Choroid plexus epithelial cell (primary cell): ENCODE measurements at places on chromosomes 5 and 9.
A peak's percentile ranks its signal among the peaks of the same experiment; 100 is the strongest.

GRCh38 chr5:132064738-132065331 is 4.4 kb downstream of the IL3 start:
- DNase-seq, result peak; percentile 78

- no peak for DNase-seq
Measured at GRCh38 chr9:94779031-94779430, 52.5 kb downstream of the AOPEP start.

DNA sequence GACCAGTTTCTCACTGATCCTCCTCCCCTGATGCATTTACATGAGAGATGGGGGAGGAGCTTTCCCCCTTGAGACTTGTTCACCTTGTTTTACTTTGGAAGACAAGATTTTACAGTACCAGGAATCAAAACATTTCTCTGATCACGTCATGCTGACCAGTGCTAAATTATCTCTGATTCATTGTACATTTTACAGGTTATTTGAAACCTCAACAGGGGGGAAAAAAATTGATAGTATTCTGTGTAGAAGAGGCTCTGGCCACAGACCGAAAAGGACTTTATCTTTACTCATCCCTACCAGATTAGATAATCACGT is 133.9 kb downstream of the GRIA1 start:
- no peak for DNase-seq

- DNase-seq, result peak; percentile 61
Measured at GRCh38 chr9:16794871-16795639, 75.4 kb downstream of the BNC2 start.

GRCh38 chr9:96487949-96488348 is 38.0 kb downstream of the HABP4 start:
- peak; percentile 84 for DNase-seq

DNA sequence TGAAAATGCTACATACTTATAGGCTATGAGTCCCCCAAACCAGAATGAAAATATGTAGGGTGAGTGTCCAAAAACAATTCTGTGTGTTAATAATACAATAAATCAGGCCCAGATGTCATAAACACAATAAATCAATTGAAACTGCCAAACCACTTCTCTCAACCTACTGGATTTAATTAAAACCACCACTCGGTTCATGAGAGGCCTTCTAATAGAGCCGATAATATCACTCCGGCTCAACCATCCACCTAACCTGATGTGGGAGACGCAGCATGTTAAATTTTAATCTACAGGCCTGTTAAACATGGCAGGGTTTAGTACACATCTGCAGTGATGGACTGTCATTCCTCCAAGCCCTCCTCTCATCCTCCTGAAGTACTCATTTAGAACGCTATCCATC is 734.5 kb upstream of the ZNF608 start:
- DNase-seq, result no peak

DNA sequence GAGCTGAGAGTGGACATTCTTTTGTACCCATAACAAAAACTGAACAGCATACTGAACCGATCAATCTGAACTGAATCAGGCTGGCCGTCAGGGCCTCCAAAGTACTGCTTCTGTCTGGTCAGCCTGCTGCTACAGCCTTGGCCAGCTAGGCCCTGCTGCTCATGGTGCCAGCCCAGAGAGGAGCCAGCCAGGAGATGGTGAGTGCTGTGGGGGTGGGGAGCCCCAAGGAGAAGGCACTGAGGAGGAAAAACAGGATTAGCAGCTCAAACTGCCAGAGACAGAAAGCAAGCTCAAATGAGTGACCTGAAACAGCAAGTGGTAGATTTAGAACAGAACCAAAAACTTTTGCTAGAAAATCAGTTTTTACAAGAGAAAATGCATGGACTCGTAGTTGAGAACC is 23.9 kb downstream of the SRP19 start:
- DNase-seq, result no peak

DNA sequence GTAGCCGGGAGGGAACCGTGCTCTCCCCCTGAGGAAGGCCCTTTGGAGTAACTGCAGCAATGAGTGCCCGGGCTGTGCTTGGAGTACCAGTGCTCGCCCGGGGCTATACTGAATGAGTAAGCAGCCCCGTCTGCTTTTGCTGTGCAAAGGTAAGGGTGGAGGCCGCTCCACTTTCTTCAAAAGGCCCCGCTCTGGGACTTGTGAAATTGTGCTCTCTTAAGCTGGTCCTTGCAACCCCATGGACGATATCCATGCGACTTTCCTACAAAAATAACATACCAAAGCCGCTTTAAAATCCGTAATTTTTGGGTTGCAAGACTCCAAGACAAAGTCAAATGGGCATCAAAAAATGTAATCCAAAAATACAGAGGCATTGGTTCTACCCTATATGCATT is 578 bp upstream of the TNFAIP8 start:
- no peak for DNase-seq

DNA sequence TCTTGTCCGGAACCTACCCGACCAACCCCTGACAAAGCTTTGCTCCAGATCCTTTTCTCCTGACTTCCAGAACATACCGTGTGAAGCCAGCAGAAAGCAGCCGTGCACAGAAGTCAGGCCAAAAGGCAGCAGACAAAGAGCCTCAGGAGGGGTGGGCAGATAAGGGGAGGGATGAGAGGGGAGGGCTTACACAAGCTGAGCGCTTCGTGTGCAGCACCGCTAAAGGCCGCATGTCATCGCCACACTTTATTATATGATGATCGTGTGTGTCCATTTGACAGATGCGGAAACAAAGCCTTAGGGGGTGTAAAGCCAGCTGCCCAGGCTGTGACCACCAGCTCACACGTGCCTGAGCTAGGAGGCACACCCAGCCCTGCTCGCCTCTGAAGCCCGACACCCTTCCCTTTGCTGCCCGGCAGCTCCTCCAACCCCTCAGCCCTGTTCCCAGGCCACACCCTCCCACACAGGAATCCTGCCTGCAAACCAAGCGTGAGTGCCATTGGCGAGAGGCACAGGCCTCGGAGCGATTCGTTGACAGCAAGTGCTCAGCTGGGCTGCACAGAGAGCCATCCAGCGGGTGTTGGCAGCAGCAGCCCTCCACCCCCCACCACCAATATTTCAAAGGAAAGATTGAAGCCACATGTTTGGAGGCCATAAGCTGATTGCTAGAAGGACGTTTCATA is 170.5 kb upstream of the SMIM23 start:
- no peak for DNase-seq

- DNase-seq, result no peak
Measured at GRCh38 chr5:160420331-160420610, 1.4 kb upstream of the PTTG1 start.

DNA sequence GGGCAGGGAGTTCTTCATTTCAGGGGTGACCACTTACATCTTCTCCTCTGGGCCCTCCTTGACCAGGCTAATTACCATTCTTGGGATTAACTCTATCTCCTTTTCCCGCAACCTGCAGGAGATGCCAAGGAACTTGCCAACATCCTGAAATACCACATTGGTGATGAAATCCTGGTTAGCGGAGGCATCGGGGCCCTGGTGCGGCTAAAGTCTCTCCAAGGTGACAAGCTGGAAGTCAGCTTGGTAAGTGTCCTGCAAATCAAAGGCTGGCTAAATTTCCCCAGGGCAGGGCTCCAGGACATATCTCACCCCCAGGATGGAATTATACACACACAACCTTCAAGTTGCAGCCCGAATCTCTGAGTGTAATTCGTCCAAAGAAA is 30.2 kb downstream of the TGFBI start:
- DNase-seq, result no peak

GRCh38 chr9:87657190-87657589 is 68.7 kb upstream of the CTSL start:
- DNase-seq, result peak; percentile 82

DNA sequence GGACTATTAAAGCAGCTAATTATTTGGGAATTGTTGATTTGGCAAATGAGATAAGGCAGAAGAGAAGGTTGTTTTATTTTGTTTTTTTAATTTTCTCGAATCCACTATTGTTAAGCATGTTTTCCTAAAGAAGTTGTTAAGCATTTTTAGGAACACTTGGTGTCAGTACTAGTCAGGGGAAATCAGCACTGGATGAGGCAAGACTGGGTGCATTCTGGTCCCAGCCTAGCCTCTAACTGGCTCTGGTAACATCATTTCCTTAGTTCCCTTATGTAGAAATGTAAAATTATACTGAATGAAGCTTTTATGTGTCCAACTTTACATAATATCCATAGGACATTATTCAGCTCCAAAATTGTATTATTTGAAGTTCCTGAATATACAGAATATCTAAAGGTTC is 196.1 kb downstream of the PCSK5 start:
- peak; percentile 39 for DNase-seq

DNA sequence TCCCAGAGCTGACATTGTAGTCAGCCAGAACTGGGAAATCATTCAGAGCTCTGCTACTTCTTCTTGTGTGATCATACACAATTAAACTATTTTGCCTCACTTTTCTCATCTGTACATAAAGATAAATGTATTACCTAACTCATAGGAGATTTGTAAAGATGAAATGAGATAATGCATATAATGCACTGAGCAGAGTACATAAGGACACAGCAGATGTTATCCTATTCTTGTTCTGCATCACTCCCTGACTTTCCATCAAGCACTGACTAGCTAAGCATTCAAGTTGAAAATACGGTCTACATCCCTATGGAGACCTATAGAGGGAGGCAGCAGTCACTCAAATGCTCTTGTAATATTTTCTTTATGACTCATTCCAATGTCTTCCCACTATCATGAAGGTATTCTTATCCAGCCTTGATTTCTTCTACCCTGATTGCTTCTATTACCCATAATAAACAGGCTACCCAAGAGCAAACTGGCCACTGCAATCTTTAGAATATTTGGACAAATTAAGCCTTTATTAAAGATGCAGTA is 16.3 kb upstream of the PRR16 start:
- DNase-seq, result peak; percentile 59

GRCh38 chr5:145446412-145446811 is 388.7 kb downstream of the PRELID2 start:
- no peak for DNase-seq

- DNase-seq, result peak; percentile 53
Measured at GRCh38 chr5:72203251-72203845, 96.1 kb downstream of the MAP1B start.

DNA sequence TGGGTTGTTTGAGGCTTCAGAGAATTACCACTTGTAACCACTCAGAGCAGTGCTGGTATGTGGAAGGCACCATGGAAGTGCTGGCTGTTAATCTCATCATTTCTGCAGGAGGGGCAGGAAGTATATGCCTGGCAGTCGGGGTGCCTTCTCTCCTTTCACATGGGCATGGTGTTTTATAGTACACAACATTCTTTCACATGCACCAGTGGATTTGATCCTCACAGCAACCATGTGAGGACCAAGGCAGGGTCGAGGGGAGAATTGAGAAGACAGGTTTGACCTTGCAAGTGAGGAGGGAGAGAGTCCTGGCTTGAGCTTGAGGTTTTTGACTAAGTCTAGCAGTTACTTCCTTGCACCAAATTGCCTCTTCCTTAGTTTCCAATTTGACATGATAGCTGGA is 38.0 kb upstream of the TRPC7 start:
- DNase-seq, result no peak

GRCh38 chr5:137136991-137137632 is 362.0 kb downstream of the SPOCK1 start:
- DNase-seq, result no peak

- no peak for DNase-seq
Measured at GRCh38 chr5:104015765-104016164, 453.2 kb upstream of the NUDT12 start.

GRCh38 chr5:41195228-41195627 is 18.1 kb downstream of the C6 start:
- no peak for DNase-seq

DNA sequence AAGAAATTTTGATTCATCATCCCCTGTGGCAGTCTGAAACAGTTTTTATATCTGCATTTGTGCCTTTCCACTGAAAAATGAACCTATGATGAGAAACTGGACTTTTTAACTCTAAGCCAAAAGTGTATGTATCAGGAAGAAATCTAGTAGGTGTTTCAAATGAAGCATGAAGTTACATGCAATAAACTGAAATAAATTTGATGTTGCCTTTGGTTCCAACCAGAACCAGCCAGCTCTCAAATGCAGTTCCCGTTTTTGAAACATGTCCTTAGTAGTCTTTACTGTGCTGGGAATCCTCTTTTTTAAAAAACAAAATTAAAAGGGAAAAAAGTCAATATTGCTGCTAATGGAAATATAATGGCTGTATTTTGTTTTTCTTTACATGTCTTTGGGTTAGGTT is 43.9 kb downstream of the HACD4 start:
- no peak for DNase-seq

DNA sequence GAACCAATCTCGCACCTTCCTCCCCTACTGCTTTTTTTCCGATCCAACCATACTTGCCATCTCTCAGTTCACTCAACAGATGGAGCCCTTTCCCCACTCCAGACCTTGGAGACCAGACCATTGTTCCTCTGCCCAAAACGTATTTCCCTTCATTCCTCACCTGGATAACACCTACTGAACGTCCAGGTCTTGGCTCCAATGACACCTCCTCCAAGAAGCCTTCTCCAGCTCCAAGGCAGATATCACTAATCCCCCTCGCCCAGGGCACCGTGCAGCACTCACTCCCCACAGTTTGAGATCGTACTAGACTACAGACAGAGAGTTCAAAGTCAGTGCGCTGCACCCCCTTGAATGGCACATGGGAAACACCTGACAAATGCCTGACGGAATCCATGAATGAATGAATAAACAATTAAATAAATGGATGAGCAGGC is 47.1 kb upstream of the AKNA start:
- DNase-seq, result peak; percentile 64

- DNase-seq, result no peak
Measured at GRCh38 chr5:180104168-180104530, 32.6 kb upstream of the RNF130 start.
